Activated CD4-positive, CD25-positive, alpha-beta regulatory T cell treated with anti-CD3 and anti-CD28 coated beads, Interleukin-2, amount 50 U/mL, for 72 hours (primary cell): ENCODE measurements at places on chromosomes 7 and 10.

GRCh38 chr7:92705831-92706230, 115.6 kb upstream of the FAM133B start:
- DNase-seq: no peak

- no peak for DNase-seq
These were observed 88.8 kb downstream of the DNMBP start for GRCh38 chr10:99920901-99921300.

- no peak for DNase-seq
These were observed at the start of gene INMT for GRCh38 chr7:30751696-30752273. Gene INMT (plus strand): TSS chr7:30752135. CDS start chr7:30752151, 16 bp downstream.

GRCh38 chr10:86172301-86172700, 194.3 kb downstream of the GRID1 start:
- no peak for DNase-seq

- no peak for DNase-seq
These were observed 232.5 kb downstream of the MAD1L1 start for GRCh38 chr7:2000153-2000687.

- DNase-seq: no peak
These were observed 80.8 kb upstream of the PLXNA4 start for GRCh38 chr7:132656846-132657776.

DNA sequence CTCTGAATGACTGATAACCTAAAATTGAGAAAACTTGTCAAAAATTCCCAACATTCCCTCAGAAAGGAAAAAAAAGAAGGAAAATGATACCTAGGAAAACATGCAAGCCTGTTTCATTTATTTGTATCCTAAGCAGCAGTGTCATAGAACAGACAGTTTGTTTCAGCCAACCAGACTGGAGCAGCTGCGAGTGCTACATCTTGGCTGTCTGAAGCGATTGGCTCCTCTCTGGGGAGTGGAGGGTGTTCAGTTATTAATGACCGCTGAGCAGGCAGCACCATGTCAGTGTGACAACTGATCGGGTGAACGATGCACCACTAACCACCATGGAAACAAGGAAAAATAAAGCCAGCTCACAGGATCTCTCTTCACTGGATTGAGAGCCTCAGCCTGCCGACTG, at the start of gene LRRN3:
TSS of gene LRRN3 (plus strand) at position 282 of the 400 bp plus-strand sequence. CDS start 31,646 bp downstream, outside the sequence.
- DNase-seq: no peak

DNA sequence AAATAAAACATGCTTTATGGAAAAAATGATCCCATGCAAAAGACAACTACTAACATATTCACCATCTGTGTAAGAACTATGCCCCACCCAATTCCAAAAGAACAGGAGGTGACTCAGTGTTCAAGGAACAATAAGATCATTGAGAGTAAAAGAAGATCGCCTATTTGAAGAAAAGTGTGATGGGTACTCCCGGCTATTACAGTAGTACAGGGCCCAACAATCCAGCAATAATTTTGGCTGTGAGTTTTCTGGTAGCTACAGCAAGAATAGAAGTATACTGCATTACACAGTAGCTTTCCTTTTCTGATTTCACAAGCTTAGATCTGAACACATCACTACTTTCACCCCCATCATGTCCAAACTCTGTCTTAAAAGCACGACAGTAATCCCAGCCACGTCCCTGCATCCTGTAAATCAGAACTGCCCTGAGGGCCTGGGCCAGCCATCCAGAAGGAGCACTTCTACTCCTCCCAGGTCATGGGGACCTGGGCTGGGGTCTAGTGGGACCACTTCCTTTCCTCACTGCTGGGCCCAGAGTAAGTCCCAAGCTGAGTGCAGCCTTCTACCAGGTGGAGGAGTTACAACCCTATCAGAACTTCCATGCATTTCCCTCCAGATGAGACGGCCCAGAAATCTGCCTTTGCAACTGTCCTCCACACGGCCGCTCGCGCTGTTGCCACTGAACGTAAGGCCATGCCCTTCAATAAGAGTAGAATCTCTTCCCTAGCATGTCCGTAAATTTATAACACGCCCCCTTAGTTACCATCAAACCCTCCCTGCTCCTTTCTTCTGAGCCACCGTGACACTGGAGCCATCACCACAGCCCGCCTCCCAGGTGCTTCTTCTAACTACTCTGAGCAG, 7.9 kb downstream of the ESYT2 start:
- no peak for DNase-seq

DNA sequence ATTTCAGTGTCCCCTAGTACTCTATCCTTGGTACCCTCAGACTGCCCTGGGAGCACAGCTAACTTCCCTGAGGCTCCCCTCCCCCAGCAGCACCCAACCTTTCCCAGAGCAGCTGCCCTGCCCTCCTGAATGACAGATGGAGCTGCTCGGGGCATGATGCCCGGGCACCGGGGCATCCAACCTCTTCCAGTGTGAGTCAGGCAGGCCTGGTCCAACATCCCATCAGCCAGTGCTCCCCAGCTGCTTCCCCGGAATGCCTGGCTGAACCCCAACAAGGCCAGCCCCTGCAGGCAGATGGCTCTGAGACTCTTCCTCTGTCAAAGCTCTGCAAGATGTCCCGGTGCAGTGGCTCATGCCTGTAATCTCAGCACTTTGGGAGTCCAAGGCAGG, 11.9 kb upstream of the TSPAN15 start:
- no peak for DNase-seq

DNA sequence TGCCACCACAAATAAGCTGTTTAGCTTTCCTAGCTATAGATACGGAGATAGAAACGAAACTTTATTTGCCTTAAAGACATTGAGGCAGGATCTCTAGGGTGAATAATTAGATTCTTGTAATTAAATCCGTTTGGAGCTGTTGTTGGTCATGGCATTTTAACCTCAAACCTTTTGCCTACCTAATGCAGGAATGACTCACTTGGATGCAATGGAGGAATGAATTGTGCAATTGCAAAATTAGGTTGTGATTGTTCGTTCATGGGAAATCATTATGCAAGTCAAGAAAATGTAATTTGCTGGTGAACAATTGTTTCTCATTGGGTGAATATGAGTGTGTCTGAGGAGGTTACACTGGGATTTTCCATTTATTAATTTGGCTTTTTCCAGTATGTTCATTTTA, 703.5 kb downstream of the GATA3 start:
- DNase-seq: no peak

- no peak for DNase-seq
These were observed 34.5 kb downstream of the LYZL1 start for GRCh38 chr10:29323367-29323766.

- no peak for DNase-seq
These were observed 75.0 kb downstream of the BICC1 start for GRCh38 chr10:58587676-58588075.

DNA sequence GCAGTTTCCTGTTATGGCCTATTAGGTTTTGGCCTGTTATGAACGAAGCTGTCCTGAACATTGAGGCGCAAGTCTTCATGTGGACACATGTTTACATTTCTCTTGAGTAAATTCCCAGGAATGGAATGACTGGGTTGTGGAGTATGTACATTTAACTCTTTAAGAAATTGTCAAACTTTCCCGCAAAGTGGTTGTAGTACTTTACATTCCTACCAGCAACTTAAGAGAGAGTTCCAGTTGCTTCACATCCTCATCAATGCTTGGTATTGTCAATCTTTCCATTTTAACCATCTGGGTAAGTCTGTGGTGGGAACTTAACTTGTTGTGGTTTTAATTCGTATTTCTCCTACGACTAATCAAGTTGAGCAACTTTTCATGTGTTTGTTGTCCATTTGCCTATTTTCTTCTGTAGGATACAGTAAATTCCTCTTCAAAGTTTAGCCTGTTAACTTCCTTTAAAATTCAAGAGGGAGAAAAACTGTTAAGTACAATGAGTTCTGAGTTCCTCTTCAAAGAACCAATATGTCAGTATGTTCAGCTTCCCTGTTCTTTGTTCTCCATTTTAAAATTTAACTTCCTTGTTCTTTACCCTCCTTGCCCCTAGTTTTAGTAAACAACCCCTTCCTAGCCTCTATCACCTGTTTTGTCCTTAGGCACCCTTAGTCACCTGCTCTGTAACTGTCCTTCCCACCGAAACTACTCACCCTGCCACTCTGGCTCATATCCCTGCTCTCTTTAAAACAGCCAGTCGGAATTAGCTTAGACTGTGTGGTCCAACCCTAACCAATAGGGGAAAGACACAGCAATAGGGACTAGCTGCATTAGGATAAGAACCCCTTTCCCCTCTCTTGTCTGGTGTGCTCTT, 74.0 kb downstream of the FAM241B start:
- DNase-seq: no peak

- DNase-seq: no peak
These were observed 47.7 kb upstream of the MDFIC start for GRCh38 chr7:114874170-114874569.

GRCh38 chr10:124577651-124578050, 116.0 kb downstream of the LHPP start:
- no peak for DNase-seq

- no peak for DNase-seq
These were observed 33.9 kb downstream of the STRIP2 start for GRCh38 chr7:129468087-129468486.

DNA sequence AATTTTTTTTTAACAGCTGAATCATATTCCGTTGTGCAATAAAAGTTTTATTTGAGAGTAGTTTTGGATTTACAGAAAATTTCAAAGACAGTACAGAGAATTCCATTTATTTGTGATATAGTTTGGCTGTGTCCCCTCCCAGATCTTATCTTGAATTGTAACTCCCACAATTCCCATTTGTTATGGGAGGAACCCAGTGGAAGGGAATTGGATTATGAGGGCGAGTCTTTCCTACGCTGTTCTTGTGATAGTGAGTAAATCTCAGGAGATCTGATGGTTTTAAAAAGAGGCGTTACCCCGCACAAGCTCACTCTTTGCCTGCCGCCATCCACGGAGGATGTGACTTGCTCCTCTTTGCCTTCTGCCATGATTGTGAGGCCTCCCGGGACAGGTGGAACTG, 228.0 kb upstream of the MAGI2 start:
- DNase-seq: no peak

- no peak for DNase-seq
These were observed 18.6 kb downstream of the DRGX start for GRCh38 chr10:49377256-49377655.

GRCh38 chr10:4941540-4942330, 21.5 kb upstream of the AKR1C1 start:
- DNase-seq: no peak

- no peak for DNase-seq
These were observed 23.3 kb downstream of the PLCE1 start for GRCh38 chr10:94016727-94017714.

GRCh38 chr7:137908106-137908505, 61.3 kb upstream of the DGKI start:
- DNase-seq: no peak

GRCh38 chr10:66301078-66301477, 624.8 kb upstream of the LRRTM3 start:
- no peak for DNase-seq

- no peak for DNase-seq
These were observed 239.1 kb upstream of the MYO3A start for GRCh38 chr10:25694971-25695370.

DNA sequence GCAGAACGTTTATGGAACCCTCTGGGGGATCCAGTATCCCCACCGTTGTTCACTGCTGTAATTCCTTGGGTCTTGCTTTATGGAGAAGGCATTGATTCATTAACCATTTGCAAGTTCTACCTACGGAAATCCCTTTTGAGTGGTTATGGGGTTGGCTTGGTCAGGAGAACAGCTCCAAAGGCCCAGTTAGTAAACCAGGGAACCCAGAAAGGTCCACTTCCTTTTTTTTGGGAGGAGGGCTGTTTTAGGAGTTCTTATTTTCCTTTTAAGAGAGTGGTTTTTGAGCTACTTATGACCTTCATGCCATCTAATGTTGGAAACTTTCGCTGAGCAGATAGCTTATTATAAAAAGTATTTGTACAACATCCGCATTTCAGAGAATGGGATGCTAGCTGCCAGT, 1.3 kb downstream of the POR start:
- no peak for DNase-seq

DNA sequence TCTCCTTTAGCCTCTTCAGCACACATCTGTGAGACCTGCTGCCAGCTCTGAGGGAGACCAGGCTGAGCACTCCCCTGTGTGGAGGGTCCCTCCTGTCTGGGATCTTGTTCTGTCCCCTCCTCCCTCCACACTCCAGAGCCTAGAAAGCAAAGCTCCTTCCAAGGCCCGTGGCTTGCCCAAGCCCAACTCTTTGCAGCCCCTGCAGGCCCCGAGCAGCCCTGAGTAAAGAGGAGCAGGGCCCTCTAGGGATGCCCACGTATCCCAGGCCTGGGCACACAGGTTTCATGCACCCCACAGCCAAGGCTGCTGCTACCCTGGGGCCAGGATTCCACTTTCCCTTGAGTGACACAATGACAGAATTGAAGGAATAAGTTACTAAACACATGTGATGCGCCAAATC, 24.0 kb downstream of the COBL start:
- DNase-seq: no peak

DNA sequence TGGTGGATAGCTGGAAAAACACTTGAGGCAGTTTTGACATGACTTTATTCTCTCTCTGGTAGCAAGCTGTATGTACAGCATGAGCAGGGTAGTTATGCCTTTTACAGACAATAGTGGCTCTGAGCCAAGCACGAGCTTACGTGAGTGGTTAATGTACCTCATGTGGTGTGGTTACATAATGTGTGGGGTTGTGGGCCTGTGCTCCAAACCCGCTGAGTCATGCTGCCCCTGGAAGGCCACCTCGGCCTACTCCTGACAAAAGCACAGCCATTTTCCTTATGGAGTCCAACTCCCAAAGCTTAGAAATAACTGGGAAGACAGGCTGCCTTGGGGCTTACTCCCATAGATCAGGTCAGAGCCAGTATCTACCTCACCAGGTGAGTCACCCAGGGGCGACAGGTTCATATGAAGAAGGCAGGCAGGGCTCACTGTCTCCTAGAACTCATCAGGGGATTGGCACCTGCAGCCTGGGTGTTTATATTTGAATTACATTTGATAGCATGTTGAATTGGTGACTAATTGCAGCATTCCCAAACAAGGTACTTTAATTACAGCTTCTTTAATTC, 404.5 kb downstream of the ADRA2A start:
- no peak for DNase-seq

DNA sequence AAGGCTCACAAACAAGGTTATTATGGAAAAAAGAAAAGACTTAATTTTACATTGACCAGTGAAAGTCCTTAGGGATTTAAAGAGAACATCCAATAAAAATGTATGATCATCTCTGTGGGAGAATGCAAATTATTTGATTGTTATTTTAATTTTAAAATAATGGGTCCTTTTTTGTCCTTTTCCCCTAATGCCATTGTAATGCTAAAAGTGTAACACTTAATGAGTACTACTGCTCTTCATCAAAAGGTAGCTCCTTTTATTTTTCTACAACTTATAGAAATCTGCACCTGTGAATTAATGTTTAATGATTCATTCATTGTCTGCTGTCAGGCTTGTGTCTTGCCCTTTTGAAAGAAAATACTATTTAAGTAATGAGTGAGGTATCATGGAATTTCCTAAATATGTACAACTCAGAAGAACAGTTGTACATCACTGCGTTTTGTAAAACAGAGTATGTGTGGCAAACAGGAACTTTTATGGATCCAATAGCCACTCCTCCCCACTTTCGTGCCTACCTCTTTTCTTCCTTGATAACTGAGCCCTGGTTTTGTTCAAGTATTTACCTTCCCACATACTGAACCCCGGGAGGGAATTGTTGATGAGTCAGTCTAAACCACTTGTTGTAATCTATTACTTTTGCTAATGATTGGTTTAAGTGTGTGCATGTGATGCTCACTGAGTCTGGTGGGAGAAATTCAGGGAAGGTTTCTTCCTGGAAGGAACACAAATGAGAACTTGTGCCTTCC, 19.9 kb upstream of the TRUB1 start:
- no peak for DNase-seq
